Mesendoderm (in vitro differentiated cells): ENCODE measurements at places on chromosomes 5 and 9.

- peak; percentile 79 for DNase-seq
Observed at GRCh38 chr5:150671509-150672236, 10.6 kb downstream of the MYOZ3 start.

- DNase-seq: peak; percentile 88
Observed at GRCh38 chr9:101093620-101094019, 65.1 kb downstream of the PLPPR1 start.

GRCh38 chr5:133531178-133531577 is 81.2 kb downstream of the FSTL4 start:
- DNase-seq: no peak

GRCh38 chr5:32083981-32084430 is 90.1 kb downstream of the GOLPH3 start:
- no peak for DNase-seq

DNA sequence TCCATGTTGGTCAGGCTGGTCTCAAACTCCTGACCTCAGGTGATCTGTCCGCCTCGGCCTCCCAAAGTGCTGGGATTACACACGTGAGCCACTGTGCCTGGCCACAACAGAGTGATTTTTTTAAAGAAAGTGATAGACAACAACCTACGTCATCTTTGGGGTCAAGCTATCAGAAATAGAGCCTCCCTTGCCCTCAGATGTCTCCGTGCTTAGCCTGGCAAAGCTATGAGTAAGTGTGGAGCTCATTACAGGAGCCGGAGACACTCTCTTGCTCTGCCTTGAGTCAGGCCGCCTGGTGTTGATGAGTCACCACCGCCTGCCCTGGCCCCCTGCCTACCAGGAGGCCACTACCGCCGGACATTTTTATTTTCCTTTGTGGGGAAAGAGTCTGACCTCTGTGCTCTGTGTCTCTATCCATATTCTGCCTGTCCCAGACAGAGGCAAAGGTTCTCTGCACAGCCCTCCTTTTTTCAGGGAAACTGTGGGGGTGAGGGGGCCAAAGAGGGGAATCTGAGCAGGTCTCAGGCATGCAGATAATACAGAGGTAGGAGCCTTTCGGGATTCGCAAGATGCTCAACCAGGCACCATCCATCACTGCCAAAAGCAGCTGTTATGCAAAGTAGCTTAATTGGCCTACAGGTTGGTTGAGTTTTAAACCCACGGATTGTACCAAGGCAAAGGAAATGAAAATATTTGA is 123.7 kb upstream of the CPEB4 start:
- DNase-seq: peak; percentile 87

DNA sequence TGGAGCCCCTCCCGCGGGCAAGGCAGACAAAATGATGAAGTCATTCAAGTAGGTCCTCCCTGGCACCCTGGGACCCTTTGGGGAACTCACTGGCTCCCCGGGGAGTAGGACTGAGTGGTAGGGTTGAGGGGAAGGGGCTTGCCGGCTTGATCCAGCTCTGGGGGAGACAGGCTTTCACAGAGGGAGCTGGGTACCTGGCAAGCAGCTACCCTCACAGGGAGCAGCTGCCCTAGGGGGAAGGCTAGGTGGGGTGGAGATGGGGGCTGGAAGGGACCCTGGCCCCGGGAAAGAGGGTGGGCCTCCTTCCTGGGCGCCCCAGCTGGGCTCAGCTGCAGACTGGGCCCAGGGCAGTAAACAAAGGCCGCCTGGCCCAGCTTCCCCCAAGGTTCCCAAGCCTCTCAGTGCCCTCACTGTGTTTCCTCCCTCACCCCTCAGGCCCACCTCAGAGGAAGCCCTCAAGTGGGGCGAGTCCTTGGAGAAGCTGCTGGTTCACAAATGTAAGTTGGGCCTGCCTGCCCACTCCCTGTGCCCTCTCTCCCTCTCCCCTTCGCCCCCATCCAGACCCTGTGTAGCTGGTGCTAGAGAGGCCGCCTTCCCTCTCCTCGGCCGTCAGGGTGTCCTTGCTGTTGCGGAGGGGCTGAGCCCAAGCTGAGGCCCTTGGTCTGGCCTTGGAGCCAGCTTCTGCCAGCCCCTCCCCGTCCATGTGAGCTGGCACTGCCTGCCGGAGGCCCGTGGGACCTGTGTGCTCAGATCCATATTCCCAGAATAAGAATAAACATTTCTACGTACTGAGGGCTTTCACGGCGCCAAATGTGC is 131.2 kb downstream of the RGS3 start:
- DNase-seq: no peak

DNA sequence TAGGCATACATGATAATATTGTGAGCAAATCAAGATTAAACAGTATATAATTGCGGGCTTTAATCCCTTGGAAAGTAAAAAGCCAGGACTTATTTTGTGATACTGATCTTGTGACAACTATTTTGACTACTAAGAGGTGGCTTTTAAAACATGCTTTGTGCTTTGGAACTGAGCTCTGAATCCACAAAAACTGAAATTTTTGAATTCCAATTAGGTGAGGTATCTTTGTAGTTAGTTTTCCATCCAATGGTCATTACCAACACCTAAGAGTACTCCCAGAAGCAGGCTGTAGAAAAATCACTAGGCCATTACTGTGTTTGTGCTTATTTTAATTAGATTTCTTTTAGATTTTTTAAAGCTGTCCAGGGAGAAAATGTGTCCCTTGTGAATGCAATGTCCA is 559.5 kb upstream of the WWC1 start:
- peak; percentile 61 for DNase-seq
